Tibial nerve (tissue), 4 donors: ENCODE measurements at places on chromosomes 2 and 18. TPM values are rescaled to one million over a fixed set of nuclear protein-coding genes. Genes with fewer than 3 reads are reported as not detected.

DNA sequence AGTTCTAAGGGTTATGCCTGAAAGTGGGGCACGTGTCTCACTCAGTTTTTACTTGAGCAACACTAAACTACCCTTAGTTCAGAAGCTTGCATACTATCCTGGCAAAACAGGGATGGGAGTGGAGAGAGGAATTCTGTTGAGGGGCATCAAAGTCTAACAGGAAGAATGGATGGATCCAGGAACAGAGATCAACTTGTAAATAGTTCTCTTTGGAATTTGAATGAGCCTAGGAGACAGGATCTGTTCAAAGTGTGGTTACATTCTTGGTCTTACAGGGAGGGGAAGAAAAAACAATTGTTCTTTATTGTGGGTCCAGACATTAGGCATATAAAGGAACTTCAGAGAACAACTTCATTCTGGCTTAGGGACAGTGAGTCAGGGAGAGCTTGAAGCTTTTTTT is 560.2 kb downstream of the CNTNAP5 start:
- no peak for DNase-seq

Gene TNFAIP6
- 4.8 TPM for total RNA-seq

DNA sequence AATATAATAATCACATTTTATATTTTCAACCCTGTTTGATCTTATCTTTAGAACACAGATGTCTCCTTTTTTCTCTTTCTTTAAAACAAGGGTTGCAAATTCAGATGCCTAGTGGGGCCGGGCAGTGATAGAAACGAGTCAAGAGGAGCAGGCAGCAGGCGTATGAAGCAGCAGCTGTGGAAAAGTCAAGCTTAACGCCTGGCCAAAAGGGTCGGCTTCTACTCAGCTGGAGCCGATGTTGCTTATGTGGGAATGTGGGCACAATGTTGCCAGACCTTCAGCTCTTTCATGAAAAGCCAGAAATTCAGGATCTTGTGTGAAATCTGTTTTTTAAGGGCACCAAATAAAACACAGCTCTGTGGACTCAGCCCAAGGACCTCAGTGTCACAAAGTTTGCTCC is 642.7 kb downstream of the ARHGAP15 start:
- no peak for DNase-seq

DNA sequence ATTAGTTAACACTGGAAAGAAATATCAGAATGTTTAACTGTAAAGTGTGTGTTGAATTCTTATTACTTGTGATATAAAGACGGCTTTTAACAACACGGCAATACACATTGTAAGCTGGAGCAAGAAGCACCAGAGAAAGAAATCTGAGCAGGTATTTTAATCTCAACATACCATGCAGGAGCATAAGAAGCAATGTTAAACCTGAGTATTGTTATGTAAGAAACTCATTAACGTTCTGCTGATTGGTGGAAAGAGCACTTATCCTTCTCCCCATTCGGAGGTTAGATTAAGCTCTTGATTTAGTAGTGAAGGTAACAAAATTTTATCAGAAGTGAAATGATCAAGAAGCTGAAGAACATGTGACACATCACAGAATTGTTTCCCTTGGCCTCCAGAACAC is 107.4 kb downstream of the EPC2 start:
- no peak for DNase-seq

Gene DTNA
- total RNA-seq: 40.2 TPM

Gene KIAA2012
- not detected for total RNA-seq

DNA sequence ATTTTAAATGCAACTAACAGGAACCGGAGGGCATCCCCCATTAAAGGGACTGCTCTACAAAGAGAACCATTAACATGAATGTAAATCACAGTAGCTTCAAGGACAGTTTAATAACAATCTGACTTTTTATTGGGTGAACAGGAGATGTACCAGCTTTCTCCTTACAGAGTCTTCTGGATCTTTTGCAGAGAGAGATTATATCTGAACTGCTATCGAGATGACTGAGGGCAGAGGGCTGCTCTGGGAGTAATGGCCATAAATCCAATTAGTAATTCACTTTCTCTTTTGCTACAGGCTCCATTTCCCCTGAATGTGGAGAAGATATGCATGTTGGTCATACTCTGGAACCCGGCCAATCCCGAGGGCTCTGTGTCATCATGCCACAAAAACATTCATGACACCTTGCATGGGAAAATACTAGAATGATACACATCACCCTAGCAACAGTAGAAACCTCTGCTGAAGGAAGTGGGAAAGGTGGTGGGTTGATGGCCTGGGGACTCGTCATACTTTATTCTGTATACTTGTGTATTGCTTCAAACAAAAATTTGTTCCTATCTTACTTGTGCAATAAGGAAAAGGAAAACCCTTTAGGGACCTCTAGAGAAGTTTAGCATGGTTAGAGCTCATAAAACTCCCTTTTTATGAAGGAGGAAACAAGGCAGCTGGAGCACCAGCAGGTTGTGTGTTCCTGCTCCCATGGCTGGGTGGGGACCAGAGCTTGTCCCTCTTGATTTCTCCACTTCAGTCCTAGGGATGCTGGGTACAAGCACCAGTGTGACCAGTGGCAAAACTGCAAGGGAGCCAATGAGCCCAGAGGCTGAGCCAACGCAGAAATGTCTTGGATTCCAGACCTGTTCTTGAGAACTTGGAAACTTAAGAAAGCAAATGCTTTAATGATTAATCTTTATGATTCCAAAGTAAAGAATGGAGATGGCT is 26.0 kb downstream of the CTAGE1 start:
- DNase-seq: no peak

DNA sequence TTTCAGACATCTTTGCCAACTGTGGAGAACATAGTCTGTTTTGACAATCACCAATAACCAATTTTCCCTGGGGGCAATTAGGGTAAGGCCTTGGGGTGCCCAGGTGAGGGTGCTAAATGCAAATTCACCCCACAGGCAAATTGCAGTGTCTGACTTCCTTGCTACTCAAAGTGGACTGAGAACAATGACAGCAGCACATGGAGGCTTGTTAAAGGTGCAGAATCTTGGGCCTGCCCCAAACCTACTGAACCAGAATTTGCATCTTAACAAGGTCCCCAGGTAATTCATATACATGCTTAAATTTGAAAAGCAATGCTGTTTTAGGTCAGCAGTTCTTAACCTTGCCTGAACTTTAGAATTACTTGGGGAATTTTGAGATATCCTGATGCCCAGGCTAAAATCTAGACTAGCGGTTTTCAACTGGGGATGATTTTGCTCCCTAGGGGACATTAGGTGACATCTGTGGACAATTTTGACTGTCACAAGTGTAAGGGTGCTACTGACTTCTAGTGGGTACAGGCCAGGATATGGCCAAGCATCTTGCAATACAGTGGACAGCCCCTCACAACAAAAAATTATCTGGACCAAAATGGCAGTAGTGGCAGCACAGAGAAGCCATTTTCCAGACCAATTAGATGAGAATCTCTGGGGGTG is 80.2 kb upstream of the GCFC2 start:
- no peak for DNase-seq

Gene CD8A
- total RNA-seq: 1.1 TPM

- no peak for DNase-seq
Measured at GRCh38 chr2:151282401-151282800, 7.1 kb downstream of the NMI start.

DNA sequence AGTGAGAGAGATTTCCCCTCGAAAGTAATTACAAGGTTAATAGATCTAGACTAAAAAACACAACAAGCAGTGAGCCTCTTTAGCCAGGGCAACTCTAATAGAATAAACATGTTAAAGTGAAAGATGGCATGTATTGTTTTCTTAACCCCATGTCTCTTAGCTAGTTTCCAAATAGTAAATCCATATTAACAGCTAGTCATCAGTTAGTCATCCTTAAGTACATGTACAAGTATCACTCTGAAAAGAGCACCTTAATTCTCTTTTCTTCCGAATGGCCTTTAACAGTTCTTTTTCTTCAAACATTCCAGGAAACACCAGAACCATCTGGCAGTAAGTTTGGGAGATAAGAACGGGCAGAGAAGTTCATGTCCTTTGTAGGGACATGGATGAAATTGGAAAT is 1480.0 kb downstream of the LRP1B start:
- no peak for DNase-seq

- no peak for DNase-seq
Measured at GRCh38 chr2:17160594-17160993, 357.6 kb downstream of the RAD51AP2 start.

DNA sequence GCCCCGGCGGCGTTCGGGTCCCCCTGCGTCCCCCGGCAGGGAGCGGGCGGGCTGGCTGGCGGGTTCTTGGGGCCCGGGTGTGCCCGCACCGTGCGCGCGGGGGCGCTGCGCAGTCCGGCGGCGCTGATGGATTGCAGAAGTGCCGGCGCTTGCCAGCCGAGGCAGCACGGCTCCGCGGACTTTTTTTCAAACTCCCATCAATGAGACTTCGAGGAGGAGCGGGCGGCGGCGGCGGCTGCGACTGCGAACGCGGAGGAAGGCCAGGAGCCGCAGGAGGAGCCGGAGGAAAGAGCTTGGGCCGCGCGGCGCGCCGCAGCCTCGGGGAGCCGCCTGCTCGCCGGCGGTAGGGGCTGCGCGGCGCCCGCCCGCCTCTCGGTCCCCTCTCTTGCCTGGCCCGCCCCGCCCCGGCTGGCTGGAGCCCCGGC is at the start of gene GLI2:
GLI2 (plus strand) TSS at position 123 of the 425 bp plus-strand sequence. CDS start 61,453 bp downstream, outside the sequence.
- DNase-seq: no peak

GRCh38 chr2:70626254-70626990 is 72.8 kb upstream of the TGFA start:
- no peak for DNase-seq

DNA sequence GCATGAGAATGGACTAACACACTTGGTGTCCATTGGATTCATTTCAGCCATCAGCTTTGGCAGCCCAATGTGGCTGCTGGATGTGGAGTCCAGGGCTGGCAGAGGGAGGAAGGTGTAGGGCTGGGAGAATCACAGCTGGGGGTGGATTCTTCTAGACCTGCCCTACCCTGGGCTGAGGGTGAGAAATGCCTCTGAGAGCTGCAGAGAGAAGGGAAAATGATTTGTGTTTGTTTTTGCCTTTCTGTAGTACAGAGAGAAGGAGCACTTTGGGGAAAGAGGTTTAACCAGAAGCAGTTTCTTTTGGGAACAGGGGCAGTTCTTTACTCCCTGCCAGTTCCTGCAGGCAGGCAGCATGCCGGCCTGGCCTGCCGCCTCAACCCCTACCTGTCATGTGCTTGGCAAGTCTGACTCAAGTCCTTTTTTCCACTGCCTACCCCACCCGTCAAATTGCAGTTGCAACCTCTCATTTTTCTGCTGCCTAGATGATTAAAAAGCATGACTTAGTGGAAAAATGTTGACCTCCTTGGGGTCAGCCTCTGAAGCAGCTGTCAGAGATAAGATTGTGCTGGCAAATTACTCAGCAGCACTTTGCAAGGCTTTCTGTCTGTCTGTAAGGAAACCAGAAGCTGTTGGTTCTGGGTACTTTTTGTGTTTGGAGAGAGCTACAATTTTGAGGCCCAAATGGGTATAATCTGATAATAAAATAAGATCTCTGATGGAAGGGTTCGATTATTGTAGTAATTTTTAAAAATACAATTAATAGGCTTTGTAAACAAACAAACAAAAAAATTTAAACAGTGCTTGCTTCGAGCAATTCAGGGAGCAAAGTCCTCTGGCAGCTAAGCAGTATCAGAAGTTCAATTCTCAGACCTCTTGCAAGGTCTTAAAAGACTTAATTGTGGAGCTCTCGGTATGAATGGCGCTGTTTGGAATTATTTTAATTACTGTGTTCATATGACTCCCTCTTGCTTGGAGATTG is 21.7 kb downstream of the LBH start:
- DNase-seq: no peak

DNA sequence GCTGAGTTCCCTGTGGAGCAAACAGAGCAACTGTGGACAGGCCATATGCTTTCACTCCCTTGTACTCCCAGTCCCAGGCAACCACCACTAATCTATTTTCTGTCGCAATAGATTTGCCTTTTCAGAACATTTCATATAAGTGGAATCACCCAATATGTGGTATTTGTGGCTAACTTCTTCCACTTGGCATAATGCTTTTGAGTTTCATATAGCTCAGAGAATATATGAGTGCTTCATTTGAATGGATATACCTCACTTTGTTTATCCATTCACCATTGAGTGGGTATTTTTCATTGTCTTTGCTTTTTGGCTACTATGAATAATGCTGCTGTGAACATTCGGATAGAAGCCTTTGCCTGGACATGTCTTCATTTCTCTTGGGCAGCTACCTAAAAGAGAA is 151.9 kb downstream of the CERS6 start:
- no peak for DNase-seq

DNA sequence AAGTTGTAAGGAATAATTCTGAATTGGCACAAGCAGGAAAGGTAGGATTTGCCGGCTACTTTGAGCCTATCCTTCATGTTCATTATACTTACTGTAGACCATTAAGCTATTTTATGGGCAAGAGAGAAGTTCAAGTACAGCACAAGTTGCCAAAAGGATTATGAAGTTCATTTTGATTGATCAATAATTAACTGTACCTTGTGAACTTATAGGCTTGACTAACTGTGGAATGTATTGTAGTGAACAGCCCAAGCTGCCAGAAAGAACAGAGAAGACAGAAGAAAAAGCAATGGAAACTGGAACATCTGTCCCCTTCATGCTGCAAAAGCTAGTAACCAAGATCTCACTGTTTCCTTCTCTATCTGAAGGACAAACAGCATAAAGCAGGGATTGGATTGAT is 810.1 kb upstream of the ZEB2 start:
- DNase-seq: no peak

DNA sequence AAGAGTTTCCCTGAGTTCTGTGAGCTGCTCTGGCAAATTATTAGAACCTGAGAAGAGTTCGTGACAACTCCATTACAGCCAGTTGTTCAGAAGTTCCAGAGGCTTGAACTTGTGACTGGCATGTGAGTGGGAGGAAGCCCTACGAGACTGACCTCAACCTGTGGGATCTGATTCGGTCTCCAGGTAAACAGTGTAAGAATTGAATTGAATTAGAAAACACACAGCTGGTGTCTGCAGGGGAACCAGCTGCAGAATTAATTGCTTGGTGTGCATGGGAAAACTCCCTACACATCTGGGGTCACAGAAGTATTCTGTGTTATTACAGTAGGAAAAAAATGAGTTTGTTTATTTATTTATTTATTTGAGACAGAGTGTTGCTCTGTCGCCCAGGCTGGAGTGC is 14.0 kb upstream of the ITSN2 start:
- no peak for DNase-seq

Gene NYAP2
- total RNA-seq: under 0.01 TPM

DNA sequence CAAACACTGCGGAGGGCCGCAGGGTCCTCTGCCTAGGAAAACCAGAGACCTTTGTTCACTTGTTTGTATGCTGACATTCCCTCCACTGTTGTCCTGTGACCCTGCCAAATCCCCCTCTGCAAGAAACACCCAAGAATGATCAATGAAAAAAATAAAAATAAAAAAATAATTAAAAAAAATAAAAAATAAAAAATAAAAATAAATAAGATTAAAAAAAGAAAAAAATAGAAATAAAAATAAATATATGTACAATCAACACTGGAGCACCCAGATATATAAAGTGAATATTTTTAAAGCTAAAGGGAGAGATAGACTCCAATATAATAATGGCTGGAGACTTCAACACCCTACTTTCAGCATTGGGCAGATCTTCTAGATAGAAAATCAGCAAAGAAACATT is 23.8 kb upstream of the EML6 start:
- no peak for DNase-seq

Gene SCTR
- not detected for total RNA-seq

Gene PPP3R1
- total RNA-seq: 31.5 TPM

GRCh38 chr2:190355968-190356644 is 12.7 kb downstream of the INPP1 start:
- no peak for DNase-seq
